NCI-H2081 (cell line): ENCODE measurements at places on chromosomes 4 and X.

- DNase-seq: no peak
Observed at GRCh38 chr4:65386927-65387326, 283.4 kb downstream of the EPHA5 start.

GRCh38 chr4:63817196-63817865 is 591.9 kb downstream of the TECRL start:
- DNase-seq: no peak

- DNase-seq: no peak
Observed at GRCh38 chrX:18348047-18348446, 6.4 kb downstream of the SCML2 start.

- no peak for DNase-seq
Observed at GRCh38 chrX:151365579-151365978, 31.4 kb upstream of the VMA21 start.

GRCh38 chrX:11688201-11688600 is 22.5 kb upstream of the ARHGAP6 start:
- no peak for DNase-seq

- no peak for DNase-seq
Observed at GRCh38 chr4:61619528-61619927, 419.4 kb downstream of the ADGRL3 start.

- no peak for DNase-seq
Observed at GRCh38 chr4:32752962-32753361, 2032.8 kb downstream of the PCDH7 start.

- DNase-seq: no peak
Observed at GRCh38 chr4:147052361-147052760, 106.7 kb upstream of the TTC29 start.

DNA sequence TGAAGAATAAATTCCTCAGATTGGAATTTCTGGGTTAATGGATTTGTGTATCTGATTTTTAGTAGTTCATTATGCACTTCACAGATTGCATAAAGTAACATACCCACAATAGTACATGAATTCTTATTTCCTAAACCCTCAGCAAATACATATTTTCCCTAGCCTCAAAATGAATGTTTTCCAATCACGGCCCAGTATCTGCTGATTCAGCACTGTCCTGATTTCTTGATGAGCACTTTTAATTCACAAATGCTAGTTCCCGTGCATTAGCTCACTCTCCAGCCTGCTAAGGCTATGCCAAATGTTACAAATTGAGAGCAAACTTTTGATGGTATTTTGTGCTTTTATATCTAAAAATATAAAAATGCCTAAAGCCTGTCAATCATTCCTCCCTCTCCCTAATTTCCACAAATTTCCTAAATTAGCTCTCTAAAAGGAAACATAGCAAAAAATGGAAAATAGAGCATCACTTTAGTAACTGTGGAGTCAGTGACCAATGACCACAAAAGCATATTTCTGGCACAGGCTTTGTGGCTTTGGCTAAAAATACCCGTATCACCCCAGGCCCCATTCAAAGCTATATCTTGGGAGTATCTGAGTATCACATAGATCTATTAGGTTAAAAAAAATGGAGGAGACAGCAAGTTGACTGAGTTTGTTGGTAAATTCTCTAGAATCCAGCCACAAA is 75.5 kb downstream of the NAF1 start:
- DNase-seq: no peak

DNA sequence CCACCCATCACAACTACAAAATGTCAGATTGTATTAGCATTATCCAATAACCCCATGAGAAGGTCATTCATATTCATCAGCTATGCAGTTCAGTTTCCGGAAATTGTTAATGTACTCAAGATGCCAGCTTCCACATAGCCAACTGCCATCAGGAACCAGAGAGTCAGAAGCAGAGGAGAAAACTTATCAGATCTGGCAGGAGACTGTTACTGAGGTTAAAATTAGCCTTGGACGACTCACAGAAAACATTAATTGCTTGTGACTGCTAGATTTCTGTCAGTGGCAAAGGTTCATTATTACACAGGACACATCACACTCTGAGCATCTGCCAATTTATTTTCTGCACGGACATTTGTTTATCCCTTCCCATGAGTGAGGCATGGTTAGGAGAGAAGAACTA is 352.8 kb downstream of the DHRSX start:
- DNase-seq: no peak

DNA sequence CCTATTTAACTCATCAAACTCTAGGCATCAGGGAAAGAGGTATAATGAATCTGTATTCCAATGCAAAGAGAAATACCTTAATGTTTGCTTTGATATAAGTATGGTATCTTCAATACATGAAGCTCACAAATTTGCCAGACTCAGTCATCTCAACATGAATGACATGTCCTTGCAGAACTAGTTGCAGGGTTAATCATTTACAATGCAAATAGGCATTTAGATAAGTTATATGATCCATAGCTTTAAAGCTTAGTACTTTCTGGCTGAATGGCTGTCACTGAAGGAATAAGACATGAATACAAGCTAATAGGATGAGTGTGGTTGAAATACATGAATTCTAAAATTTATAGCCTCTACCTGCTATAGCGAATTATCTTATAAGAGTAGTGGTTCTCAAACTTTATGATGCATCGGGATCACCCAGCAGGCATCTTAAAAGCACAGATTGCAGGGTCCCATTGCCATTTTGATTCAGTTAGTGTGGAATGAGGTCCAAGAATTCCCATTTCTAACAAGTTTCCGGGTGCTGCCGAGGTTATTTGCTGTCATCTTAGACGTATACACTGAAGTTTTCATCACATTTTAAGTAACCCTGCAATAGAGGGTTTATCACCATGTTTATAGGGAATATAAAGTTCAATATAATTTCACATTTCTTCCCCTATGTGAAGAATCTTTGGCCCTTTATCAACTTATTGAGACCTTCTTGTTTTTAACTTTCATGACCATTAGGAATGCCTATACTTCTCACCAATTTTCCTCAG is 439.2 kb downstream of the ARHGAP24 start:
- no peak for DNase-seq
